ENCODE measurements at places on chromosomes 16 and 17.

DNA sequence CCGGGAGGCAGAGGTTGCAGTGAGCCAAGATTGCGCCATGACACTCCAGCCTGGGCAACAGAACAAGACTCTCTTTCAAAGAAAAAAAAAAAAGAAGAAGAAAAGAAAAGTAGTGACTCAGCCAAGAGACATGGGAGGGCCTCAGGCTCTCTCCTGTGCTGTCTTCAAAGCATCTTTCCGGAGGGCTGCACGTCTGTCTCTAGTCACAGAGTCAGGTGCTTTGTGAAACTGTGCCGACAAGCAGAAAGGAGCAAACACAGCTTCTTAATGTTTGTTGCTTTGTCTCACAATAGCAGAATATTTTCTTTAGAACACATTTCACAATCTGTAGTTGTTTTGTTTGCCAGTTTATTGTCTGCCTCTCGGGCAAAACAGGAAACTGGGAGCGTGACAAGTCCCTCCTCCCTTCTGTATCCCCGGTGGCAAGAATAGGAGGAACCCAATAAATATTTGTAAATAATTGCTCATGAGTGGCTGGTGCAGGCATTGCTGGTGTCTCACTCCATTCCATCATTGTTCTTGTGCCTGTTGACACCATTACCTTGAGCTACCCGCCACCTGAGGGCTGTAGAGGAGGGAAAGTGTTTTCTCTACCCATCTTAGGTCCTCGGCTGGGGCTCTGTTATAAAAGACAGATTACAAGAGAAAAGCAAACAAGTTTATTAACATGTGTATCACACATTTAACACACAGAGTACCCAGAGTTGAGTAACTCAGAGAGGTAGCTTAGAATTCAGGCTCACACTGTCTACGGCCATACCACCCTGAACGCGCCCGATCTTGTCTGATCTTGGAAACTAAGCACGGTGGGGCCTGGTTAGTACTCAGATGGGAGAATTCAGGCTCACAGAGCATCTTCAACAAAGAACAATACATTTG lies 5.5 kb downstream of the GAST start:
- DNase-seq, result no peak

DNA sequence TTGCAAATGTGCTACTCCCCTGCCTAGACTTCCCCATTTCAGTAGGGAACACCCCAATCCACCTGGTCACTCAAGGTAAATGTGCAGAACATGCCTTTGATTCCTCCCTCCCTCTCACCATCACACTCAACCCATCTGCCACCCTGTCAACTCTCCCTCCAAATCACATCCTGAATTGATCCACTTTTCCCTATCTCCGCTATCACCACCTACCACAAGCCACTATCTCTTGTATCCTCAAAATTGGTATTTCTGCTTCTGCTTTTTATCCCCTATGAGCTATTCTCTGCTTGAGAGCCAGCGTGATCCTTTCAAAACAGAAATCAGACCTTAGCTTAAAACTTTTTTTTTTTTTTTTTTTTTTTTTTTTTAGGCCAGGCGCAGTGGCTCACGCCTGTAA lies 5.4 kb upstream of the NOL11 start:
- DNase-seq, result no peak

GRCh38 chr17:57713140-57713539 lies 32.0 kb downstream of the CCDC182 start:
- DNase-seq, result no peak

- peak; percentile 50 for DNase-seq
Measured at GRCh38 chr16:82782715-82783251, 156.0 kb downstream of the CDH13 start.

- no peak for DNase-seq
Measured at GRCh38 chr17:62178579-62178978, 113.5 kb upstream of the MED13 start.

GRCh38 chr16:82650804-82651203 lies 24.0 kb downstream of the CDH13 start:
- no peak for DNase-seq

- no peak for DNase-seq
Measured at GRCh38 chr17:76370261-76370993, 14.0 kb upstream of the SPHK1 start.

GRCh38 chr17:46045639-46046038 lies 46.6 kb downstream of the STH start:
- DNase-seq, result no peak

- DNase-seq, result no peak
Measured at GRCh38 chr17:66704858-66705520, 129.9 kb upstream of the CACNG5 start.

DNA sequence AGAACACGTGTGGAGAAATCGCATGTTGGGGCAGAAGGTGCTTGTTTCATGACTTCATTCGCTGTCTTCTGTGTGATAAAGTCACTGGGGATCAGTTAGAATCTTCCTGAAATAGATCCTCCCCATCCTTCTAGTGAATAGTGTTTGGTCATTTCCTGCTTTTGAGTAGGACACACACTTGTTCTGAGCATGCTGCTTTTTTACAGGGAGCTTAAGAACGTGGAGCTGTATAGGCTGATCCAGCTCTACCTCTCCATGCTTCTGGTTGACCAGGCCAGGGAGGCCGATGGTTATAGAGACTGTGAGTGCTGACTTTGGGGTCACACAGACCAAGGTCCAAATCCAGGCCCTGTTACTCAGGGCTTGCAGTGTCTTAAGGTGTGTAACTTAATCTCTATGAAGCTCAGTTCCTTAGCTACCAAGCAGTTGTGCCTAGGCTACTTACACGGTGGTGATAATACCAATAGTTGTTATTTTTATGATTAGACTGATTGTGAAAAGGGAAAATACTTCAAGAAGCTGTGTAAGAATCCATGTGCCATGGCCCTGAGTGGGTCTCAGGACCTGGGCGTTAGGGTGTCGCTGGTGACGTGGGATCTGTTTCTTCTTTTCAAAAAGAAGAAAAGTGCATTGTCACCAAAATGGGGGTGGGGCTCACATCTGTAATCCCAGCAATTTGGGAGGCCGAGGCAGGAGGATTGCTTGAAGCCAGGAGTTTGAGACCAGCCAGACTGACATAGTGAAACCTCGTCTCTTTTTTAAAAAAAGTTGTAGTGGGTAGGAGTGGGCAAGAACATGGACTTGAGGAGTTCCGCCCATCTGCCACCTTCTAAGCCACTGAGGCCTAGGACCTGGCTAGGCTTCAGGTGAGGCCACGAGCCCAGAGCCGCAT lies 64.1 kb upstream of the LGALS9 start:
- no peak for DNase-seq

GRCh38 chr17:18141210-18141803 lies 32.8 kb downstream of the MYO15A start:
- DNase-seq, result no peak

DNA sequence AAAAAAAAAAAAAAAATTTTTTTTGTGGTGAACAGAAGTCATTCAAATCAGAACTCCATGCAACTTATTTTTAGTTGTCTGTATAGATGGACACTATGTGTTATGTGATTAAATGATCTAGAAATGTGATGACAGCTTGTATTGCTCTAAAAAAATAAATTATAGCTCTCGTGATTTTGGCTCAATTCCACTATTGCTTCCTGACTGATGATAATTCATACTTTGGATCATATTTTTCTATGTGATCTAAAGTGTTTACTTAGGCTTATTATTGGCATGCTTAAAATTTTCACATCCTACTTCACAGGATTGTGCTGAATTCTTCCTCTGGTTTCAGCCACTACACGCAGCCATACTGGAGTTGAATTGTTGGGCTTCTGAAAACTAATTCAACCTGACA lies 76.8 kb downstream of the RPGRIP1L start:
- no peak for DNase-seq

- no peak for DNase-seq
Measured at GRCh38 chr16:86322283-86322682, 188.0 kb upstream of the FOXF1 start.

DNA sequence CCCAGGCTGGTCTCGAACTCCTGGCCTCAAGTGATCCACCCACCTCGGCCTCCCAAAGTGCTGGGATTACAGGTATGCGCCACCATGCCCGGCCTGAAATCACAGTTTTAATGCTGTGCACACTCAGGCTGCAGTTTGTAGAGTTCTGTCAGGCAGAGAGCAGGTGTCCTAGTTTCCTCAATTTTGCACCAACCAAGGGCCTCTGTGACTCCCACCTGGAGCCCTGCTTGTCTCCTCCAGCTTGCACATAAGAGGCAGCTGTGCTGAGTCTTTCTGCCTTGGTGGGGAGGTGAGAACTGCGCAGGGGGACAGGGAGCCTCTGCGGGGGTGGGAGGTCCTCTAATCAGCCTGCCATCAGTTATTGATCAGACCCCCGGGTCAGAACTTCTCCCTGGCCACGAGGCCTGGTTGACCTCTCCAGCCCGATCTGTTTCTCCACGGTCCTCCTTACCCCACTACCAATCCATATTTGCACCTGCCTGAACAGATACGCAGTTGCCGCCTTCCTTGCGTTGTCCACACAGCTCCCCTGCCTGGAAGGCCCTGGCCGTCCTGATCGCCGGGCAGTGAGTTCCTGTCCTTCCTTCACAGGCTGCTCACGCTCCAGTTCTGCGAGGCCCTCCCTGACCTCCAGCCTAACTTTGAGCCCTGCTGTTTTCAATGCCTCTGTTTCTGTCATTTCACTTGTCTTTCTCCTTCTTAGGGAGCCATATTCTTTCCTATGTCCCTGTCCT lies 48.1 kb upstream of the SIAH1 start:
- no peak for DNase-seq

DNA sequence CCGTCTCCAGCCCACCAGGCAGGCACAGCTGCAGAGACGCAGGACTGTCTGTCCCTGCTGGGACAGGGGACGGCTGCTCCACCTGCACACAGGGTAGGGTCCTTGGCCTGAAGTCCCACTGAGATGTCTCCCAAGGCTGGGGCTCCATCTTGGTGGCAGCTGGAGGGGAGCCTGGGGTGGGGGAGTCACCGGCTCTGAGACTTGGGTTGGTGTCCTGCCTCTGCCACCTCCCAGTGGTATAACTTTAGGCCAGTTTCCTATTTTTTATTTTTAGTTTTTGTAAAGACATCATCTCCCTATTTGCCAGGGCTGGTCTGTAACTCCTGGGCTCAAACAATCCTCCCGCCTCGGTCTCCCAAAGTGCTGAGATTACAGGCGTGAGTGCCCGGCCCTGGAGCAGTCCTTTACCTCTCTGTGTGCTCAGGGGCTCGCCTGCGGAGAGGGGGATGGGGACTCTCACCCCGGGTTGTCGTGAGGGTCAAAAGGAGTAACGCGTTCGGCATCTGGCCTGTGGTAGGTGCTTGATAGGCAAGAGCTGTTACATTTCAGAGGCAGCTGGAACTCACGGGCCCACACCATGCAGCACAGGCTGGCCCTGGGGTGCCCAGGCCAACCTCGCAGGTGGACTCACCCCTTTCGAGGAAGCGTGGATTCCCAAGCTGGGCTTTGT lies 46.6 kb upstream of the DOC2B start:
- no peak for DNase-seq

GRCh38 chr16:50997679-50998078 lies 153.4 kb downstream of the SALL1 start:
- no peak for DNase-seq

GRCh38 chr17:67074781-67075180 lies 30.4 kb downstream of the CACNG1 start:
- no peak for DNase-seq

DNA sequence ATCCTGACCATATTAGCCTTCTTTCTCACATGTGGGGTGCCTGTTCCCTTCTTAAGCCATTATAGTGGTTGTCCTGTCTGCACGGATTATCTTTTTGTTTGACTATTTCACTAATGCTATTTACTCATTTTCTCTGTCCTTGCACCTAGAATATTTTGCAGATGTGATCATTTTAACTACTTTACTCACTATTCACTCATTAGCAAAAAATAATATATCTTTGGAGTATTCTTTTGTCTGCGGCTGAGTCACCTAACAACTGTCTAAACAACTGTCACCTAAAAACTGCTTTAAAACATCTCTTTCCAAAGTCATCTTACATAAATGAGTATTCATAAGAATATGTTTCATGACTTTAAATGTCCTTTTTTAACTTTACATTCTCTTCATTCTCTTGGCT lies 87.4 kb downstream of the KCNJ2 start:
- DNase-seq, result no peak

DNA sequence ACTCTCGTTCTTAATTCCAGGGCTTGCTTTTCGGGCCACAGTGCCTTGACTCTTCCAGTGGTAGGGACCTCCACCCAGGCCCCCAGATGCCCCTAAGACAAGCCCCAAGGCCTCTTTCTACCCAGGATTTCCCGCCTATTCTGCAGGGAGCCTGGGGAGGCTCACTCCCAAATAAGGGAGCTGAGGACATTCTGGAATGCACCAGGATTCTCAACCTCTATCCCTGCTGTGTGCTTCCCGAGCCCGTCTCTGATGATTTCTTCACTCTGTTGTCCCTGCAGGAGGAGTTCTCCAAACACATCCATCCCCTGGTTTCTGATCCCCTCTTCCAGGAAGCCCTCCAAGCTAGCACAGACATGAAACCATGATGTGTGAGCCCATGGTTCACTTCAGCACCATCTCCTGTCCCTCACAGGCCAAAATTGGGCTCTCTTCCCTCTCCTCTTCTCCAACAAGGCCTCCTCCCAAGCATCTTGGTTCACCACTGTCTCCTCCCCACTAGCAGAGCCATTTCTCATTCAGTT lies 255.9 kb downstream of the KATNIP start:
- DNase-seq, result no peak

- no peak for DNase-seq
Measured at GRCh38 chr17:55962951-55963401, 190.3 kb upstream of the ANKFN1 start.

DNA sequence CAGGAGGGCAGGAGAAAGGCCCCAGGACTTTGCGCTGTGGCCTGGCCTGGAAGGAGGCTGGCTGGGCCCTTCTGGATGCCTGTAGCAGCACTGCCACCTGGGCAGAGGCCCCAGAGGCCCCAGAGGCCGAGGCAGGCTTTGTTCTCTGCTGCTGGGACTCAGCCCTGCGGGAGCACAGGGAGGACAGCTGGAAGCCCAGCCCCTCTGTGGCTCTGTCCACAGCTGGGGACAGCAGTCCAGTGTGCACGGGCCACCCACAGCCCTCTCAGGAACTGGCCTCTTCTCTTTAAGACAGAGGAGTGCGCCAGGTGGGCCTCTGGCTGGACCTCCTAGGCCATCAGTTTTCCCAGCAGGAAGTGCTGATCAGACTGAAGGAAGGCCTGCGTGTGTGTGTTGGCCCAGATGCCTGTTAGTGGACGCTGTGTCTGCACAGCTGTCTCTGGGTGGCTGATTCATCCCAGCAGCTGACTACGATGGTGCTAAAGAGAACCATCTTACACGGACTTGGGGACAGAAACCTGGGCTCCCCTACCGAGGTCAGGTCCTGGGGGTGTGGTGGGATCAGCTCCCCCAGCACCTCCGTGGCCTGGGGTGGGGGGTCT lies 26.9 kb upstream of the ZNF750 start:
- DNase-seq, result no peak

DNA sequence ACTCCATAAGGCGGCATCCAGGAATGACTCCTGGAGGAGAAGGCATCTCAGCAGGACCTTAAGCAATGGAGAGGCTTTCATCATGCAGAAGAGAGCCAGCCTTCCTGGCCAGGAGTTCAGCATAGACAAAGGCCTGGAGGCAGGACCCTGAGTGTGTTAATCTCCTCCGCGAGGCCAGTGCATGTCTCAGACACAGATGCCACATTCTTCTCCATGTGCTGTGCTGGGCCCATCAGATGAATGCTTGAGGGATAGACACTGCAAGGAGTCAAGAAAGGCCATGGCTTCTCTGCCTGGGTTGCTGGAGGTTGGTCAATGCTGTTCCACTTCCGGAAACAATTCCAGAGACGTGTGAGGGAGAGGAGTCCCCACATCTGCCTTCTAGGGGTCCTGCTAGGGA lies 147.5 kb downstream of the IRX5 start:
- no peak for DNase-seq
